ENCODE measurements at places on chromosomes 12 and 14.

DNA sequence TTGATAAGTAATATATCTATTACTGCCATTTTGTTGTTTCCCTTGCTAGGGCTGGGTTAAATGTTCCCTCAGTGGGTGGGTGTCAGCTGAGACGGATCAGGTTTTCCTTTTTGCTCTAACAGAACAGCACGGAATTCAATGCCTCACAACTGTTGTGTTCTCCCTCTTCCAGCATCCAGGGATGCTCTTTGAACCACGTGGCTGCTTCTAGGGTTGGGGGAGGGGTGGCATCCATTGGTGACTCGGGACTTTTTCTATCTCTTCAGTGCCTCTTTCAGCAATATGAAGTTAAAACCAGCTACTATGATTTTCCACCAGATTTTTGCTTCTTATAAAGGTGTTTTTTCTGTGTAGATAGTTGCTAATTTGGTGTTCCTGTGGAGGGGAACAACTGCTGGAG lies 884.9 kb upstream of the FOXG1 start:
- DNase-seq, result no peak

DNA sequence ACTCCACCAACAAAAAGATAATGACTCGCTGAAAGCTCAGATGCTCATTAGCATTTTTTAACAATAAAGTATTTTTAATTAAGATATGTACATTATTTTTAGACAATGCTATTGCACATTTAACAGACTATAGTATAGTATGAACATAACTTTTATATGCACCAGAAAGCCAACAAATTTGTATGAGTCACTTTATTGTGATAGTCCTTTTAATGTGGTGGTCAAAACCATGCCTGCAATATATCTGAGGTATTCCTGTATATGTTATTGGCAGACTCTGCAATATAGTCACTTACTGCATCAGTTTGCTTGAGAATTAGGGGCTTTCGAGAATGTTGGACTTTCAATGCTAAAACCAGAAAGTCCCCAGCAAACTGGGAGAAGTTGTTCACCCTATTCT lies 51.7 kb upstream of the CCDC196 start:
- DNase-seq, result no peak

DNA sequence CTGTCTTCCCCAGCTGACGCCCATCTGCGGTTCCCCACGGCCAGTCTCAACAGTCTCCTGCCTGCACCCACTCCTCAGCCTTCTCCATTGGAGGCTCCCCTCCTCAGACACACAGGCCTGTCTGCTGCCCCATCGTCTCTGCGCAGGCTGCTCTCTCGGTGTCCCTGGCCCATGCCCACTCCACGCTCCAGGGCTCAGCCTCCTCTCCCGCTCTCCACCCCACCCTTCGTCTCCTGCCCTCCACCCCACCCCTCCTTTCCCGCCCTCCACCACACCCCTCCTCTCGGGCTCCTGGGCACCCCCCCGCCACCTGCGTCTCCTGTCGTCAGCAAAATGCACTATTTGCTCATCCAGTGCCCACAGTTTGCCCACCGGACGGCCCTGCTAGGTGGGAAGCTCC lies 119.6 kb upstream of the DIO3 start:
- DNase-seq, result no peak

GRCh38 chr14:93073910-93074769 lies 41.6 kb downstream of the ITPK1 start:
- DNase-seq, result peak; percentile 27

GRCh38 chr12:57793920-57794319 lies 11.3 kb downstream of the TSFM start:
- peak; percentile 63 for DNase-seq

DNA sequence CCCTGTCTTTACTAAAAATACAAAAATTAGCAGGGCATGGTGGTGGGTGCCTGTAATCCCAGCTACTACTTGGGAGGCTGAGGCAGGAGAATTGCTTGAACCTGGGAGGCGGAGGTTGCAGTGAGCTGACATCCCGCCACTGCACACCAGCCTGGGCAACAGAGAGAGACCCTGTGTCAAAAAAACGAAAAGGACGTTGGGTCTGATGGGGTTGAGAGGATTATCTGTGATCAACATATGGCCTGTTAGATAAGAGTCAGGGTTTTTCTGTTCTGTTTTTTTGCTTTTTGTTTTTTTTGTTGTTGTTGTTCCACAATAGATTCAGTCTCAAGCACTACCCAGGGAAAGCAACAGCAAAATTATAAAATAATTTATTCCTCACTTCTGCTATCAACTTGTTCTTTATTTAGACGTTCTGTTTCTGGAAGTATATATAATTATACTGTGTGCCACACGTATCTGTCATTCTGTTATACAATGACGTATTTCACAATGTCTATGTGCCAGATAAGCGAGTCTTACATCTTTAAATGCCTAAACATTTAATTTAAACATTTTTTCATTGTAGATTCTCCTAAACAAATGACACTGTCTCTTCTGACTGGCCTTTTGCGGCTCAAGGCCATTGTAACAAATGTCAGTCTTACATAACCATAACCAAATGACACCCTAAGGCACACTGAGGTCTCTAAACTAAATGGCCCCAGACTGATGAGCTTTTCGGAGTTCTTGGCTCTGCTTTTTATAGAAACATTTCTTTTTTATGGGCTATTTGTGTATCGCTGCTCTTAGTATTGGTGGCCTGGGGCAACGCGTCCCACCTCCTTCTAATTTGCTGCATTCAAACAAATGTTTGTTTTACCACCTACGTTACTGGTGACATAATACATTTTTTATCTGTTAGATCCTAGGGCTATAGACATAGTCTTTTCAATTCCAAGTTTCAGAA lies 7.2 kb upstream of the P2RX4 start:
- DNase-seq, result no peak

GRCh38 chr14:61281186-61281947 lies at the start of gene TMEM30B:
TSS of gene TMEM30B (minus strand) at chr14:61281338. CDS start at chr14:61281147, 191 bp downstream.
- DNase-seq, result no peak

DNA sequence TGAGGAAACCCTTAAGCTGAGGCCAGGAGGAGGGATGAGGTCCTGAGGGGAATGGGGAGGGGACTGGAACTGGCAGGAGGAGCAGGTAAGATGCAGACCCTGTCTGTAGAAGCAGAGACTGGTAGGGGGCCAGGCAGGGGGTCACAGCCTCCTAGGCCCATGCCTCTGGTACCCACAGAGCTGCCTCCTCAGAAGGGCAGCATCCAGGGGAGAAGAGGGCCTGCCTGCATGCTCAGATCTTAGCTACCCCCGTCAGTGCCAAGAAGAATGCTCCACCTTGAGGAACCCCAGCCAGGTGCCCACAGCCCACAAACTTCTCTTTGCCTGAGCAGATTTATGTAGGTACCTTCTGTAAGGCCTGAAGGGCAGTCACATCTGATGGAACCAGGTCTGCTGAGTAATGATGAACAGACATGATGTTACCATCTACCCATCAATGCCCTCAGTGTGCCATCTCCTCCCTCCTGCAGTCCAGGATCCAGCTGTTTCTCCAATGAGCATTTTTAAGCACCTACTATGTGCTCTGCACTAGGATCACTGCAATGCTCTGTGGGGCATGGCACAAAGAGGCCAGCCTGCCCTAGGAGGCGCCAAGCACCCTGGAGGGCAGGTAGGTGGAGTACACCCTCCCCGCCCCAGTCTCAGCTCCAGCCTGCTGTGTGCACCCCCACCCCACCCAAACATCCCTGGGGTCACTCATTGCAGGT lies 24.8 kb upstream of the ZFP36L1 start:
- DNase-seq, result no peak

GRCh38 chr14:94381149-94382030 lies 7.0 kb downstream of the SERPINA1 start:
- no peak for DNase-seq

- peak; percentile 93 for DNase-seq
Observed at GRCh38 chr12:7512553-7512952, 9.0 kb upstream of the CD163 start.

GRCh38 chr12:46154221-46154985 lies 114.4 kb downstream of the SLC38A1 start:
- peak; percentile 26 for DNase-seq

- DNase-seq, result no peak
Observed at GRCh38 chr14:88437658-88438057, 52.2 kb downstream of the SPATA7 start.

GRCh38 chr12:129481921-129482320 lies 421.9 kb downstream of the TMEM132D start:
- DNase-seq, result no peak

DNA sequence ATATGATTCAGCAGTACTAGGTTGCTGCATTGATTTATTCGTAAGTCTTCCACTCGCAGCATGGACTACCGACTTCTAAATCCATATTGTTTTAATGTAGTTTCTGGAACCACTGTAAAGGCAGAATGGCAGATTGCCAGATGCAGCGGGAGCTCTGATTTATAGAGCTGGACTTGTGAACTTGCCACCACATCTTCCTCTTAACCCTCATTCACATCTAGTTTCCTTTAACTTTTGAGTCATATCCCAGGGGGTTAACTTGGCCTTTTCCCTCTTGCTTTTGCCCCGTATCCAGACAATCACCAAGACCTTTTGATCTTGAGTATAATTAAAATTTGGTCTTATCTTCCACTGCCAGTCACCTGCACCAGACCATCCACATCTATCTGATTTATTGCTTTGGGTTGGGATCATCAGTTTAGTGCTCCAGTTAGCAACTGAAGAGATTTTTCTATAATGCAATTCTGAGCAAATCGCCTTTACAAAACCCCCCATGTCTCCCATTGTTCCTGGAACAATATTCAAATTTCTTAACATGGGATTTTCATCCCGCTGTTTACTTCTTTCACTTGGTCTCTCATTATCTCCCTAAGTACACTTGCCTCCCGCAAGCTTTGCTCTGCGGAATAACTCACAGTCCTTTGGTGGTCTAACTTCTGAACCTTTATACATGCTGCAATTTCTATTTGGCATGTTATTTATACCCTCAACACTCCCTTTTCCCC lies 130.5 kb downstream of the ACSS3 start:
- DNase-seq, result no peak

GRCh38 chr12:630656-631632 lies 32.3 kb downstream of the NINJ2 start:
- no peak for DNase-seq

- no peak for DNase-seq
Observed at GRCh38 chr12:104166465-104166864, 28.5 kb upstream of the NFYB start.

DNA sequence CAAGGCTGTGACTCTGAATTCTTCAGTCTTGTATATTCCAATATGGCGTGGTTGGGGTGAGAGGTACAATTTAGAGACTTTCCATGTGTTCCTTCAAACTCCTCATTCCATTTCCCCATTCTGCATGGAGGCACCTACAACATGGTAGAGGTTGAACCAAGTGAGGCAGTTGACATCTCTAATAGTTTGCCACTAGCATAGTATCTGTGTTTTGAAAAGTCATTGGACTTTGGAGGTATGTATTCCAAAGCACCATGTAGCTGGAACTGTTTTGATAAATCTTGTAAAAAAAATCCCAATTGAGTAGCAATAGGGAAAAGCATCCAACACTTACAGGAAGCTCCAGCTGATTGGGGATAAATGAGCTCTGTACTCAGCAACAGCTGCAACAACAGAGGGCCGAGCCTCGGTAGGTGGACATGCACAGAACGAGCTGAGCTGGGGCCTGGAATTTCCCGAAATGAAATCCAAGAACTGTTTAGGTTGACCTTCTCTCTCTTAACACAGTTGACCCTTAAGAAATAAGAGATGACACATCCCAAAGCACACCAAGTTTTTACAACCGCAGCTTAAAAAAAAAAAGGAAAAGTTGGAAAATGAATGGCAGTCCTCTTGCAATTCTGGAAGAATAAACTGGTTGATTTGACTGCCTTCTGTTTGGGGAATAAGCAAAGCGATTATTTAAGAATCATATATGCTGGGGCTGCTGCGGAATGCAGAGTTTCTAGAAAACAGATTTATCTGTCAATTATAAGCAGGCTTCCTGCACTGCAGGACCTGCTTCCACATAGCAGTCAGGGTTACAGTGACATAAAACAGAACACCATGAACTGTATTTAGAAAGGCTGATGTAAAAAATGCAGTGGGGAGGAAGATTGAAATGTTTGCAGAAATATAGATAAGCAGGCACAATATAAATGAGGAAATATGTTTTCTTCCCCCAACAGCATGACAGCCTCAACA lies 194.6 kb upstream of the KRR1 start:
- peak; percentile 72 for DNase-seq

DNA sequence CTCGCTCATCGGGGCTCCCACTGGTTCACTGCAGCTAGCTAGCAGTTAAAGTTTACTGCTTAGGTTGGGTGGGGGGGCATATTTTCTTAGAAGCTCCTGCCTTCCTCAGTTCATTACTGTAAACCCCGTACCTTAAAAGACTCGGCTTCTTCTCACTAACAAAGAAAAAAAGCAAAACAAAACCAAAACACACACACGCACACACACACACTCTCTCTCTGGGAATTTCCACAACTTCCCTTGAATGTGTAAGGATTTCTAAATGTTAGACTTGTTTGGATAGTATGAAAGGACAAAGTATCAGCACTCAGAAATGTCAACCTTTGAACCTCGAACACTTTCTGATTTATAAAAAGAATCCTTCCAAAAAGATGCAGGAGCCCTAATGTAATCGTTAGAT lies 927 bp downstream of the PTHLH start:
- no peak for DNase-seq

DNA sequence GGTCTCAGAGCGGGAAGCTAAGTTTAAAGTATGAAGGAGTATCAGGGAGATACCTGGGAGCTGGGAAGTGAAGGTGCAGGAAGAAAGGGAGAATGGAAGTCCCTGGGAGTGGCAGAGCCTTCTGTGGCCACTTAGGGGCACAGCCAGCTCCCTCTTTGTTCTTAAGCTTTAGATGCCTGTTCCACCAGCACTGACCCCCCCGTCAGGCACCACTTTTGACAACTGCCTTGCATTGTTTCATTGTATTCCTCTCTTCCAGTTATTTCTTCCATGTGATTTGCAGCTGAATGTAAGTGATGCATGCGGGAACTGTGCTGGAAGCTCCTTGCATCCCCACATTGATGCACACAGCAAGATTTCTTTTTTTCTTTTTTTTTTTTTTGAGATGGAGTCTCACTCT lies 2.6 kb downstream of the GALNT16 start:
- no peak for DNase-seq

GRCh38 chr12:26872625-26873024 lies 39.6 kb upstream of the ITPR2 start:
- DNase-seq, result no peak

GRCh38 chr12:27667540-27667939 lies 28.7 kb upstream of the REP15 start:
- DNase-seq, result peak; percentile 77

DNA sequence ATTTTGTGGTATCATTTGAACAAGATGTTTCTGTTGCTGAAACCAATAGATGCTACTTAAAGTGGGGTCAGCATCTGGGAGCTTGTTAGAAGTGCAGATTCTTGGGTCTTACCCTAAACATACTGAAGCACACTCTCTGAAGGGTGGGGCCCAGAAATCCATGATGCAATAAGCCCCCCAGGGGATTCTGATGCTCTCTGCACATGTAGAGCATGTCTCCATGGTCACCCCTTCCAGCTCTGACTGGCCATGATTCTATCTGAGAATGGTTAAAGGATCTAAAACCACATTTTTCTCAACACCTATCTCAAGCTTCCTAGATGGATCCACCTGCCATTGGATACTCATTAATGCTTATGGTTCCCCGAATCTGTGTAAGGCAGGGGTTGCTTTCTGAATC lies 20.4 kb downstream of the JDP2 start:
- DNase-seq, result no peak
